ENCODE measurements at places on chromosomes 7 and 10. TPM values are rescaled to one million over a fixed set of nuclear protein-coding genes. Genes with fewer than 3 reads are reported as not detected.
A peak's percentile ranks its signal among the peaks of the same experiment; 100 is the strongest.

Gene MYO1G
- total RNA-seq = 1.2 TPM

Gene VIPR2
- total RNA-seq = not detected

DNA sequence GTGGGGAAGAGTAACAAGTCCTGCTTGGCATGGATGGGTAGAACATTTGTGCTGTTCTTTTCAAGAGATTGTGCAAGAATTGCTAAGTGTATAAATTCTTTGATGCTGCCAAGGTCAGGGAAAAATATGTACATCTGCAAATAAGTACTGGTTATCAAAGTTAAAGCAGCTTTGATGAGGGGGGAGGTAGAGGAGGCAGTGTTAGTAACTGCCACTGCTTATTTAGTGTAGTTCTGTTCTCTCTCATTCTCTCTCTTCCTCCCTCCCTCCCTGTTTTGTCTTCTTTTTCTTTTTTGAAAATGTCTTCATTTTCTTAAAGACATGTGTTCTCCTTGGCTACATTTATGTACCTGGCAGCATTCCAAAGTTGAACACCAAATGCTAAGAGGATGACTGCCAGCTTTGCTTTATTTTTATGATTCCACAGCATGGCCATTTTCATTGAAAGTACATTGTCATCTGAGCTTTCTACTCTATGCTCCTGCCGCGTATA lies 18.6 kb downstream of the CACNB2 start:
- DNase-seq = no peak

GRCh38 chr10:72375173-72375572 lies 20.5 kb upstream of the DNAJB12 start:
- DNase-seq = no peak

- no peak for DNase-seq
Observed at GRCh38 chr7:114150689-114151088, 231.9 kb upstream of the PPP1R3A start.

DNA sequence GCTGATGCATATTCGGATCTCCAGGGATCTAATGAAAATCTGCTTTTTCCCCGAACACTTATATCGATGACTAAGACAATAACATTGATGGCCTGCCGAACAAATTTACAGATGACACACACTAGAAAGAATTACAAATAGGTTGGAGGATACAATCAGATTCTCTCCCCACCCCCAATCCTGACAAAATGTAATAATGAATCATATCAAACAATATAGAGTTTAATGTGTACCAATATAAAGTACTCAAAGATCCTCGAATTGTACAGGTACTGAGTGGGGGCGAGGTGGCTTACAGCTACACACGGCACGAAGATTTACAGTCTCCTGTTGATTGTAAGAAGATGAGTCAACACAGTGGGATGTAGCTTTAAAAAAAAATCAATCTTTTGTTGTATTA lies 182.7 kb upstream of the MKLN1 start:
- no peak for DNase-seq

DNA sequence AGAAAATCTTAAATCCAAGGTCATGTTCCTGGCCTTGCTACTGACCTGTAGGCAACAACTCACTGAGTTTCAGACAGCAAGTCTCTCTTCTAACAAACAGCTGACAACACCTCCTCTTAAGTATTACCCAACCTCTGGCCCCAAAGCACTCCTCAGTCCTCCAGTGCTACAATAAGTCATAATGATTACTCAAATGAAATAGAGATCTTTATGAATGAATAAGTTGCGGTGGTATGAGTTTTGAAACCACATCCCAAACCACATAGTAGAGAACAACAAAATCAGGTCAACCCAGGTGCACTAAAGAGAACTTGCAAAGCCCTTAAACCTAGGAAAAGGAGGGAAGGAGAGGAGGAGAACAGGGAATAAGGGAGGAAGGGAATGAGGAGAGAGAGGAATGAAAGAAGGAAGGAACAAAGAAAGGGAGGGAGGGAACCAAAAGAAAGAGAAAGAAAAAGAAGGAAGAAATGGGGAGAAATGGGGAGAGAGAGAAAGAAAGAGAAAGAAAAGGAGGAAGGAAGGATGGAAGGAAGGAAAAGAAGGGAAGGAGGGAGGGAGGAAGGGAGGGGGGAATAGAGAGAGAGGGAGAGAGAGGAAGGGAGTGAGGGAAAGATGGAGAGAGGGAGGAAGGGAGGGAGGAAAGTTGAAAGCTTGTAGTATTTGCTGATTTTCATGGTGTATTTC lies 142.8 kb upstream of the CALCR start:
- no peak for DNase-seq

DNA sequence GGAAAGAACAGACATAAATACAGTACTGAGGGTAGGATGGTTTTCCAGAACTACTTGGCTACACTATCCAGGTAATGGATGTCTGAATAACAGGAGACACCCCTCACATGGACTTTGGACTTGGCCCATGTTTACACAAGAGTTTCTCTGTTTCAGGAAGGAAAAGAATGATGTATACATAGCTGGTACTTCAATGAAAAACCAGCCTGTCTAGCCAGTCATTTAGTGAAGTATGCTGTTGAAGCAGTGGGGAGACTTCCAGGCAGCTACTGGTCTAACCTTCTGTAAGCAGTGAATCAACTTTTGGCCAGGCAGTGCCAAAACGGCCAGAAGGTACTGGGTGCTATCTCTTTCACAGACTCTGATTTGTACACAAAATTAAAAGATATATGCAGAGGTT lies 135.0 kb downstream of the MBL2 start:
- no peak for DNase-seq

DNA sequence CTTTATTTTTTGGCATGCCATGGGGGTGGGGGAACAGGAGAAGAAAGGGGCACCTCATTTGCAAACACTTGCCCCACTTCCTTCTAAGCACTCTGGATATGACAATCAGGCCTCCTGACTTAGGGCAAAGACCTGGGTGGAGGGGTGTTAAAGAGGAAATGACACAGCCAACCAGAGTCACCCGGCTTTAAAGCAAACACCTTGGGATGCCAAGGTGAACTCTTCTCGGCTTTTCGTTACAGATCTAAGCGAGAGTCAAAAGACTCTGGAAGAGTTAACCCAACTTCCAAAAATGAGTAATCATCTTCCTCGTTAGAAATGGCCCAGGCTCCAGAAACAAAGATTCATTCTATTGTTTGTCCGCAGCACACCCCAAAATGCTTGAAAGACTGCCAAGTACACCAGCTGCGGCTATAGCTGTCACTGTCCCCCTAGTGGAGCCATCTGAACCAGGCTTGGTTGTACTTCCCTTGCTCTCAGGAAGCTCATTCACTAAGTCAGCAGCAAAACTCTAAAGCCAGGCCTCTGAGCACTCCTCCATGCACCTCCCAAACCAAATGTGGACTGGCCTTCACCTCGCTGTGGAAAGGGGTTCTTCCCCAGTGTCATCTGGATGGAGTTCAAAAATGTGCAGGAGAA lies 24.8 kb downstream of the FAM53B start:
- peak; percentile 61 for DNase-seq

GRCh38 chr7:37853468-37853867 lies 5.1 kb downstream of the NME8 start:
- DNase-seq = peak; percentile 14

DNA sequence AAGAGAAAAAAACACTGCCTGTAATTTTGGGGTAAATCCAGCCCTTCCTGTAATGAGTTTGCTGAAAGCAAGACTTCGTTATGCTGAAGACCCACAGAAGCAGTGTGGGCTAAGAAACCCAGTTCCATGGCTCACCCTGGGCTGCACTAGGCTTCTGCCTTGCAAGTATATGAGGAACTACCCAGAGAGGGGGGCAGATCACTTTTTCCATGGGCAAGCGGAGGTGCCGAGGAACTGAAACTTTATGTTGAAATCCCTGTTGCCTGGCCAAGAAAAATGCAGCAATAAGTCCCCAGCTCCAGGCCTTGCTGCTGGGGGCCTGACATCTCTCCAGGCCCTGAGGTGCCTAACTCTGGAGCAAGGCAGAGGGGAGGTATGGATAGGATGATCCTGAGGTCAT lies 8.5 kb downstream of the RASSF4 start:
- no peak for DNase-seq

DNA sequence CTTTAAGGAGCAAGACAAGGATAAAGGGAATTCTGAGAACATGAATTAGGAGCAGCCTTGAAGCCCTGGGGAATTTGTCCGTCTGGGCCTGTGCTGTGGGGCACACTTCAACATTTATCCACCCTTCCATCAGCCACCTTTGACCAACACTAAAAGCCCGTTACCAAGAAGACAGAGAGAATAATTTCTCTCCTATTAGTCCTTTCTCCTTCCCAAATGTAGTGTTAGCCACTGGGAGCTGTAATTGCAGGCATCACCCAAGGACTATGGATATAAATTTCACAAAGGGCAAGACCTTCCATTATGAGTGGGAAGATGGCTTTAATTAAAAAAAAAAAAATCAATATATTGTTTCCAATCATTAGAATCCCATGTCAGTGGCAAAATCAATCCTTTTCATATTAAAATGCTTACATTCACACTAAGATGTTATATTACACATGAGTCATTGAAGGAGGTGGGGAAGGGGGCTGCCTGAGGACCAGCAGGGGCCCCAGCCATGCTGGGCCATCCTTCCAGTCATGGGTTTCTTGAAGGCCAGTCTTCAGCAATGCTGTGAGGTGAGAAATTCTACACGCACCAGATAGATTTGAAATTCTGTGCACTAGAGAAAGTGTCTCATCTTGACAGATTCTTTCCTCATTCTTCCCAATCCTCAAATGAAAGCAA lies 292.5 kb upstream of the NRP1 start:
- DNase-seq = no peak

All from thyroid gland (tissue), 4 donors.